Endothelial cell (in vitro differentiated cells): ENCODE measurements at places on chromosomes 4 and X.

GRCh38 chrX:140765043-140765784 lies 55.7 kb downstream of the LINC00632 start:
- peak overlapping the region; percentile 88 for H3K4me3 ChIP-seq
- peaks cover 7% of the 10 kb centered on the region for H3K4me1 ChIP-seq
- H3K27ac ChIP-seq = peak overlapping the region; percentile 67
- DNase-seq = peak; percentile 13
- H3K27me3 ChIP-seq = no peaks in the 10 kb centered on the region

DNA sequence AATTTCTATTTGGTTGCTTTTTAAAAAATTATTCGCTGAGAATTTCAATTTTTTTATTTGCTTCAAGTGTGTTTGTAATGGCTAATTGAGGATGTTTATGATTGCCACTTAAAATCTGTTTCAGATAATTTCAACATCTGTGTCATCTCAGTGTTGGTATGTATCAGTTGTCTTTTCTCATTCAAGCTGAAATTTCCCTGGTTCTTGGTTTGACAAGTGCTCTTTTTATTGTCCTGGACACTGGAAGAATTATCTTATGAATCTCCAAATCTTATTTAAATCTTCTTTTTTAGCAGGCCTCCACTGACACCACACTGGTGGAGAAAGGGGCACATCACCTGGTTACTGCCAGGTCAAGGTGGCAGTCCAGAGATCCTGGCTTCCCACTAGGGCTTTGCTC lies 21.5 kb downstream of the CHST7 start:
- H3K27ac ChIP-seq = peak overlapping the region; percentile 24
- no peaks in the 10 kb centered on the region for H3K36me3 ChIP-seq
- DNase-seq = no peak
- no peaks in the 10 kb centered on the region for H3K27me3 ChIP-seq

- no peaks in the 10 kb centered on the region for H3K36me3 ChIP-seq
- H3K4me3 ChIP-seq = no peak overlapping the region
- peaks cover 31% of the 10 kb centered on the region for H3K4me1 ChIP-seq
- no peak overlapping the region for H3K27ac ChIP-seq
- no peak for DNase-seq
- peaks cover 1% of the 10 kb centered on the region for H3K27me3 ChIP-seq
Observed at GRCh38 chr4:158819942-158820786, 51.3 kb downstream of the FNIP2 start.

GRCh38 chr4:9931146-9931545 lies 90.2 kb downstream of the SLC2A9 start:
- H3K4me1 ChIP-seq = no peaks in the 10 kb centered on the region
- H3K27ac ChIP-seq = no peak overlapping the region
- H3K4me3 ChIP-seq = no peak overlapping the region
- no peak for DNase-seq
- no peaks in the 10 kb centered on the region for H3K27me3 ChIP-seq
- no peaks in the 10 kb centered on the region for H3K36me3 ChIP-seq

- no peak overlapping the region for H3K27ac ChIP-seq
- H3K27me3 ChIP-seq = no peaks in the 10 kb centered on the region
- H3K36me3 ChIP-seq = no peaks in the 10 kb centered on the region
- peaks cover 6% of the 10 kb centered on the region for H3K4me1 ChIP-seq
Observed at GRCh38 chr4:57494821-57495220, 384.6 kb upstream of the IGFBP7 start.

- H3K36me3 ChIP-seq = peaks cover 5% of the 10 kb centered on the region
- H3K27me3 ChIP-seq = peaks cover 3% of the 10 kb centered on the region
- no peak overlapping the region for H3K4me3 ChIP-seq
- peak overlapping the region; percentile 88 for H3K27ac ChIP-seq
Observed at GRCh38 chr4:101102114-101102742, 245.1 kb downstream of the PPP3CA start.

GRCh38 chrX:115936008-115936407 lies 234.5 kb upstream of the AGTR2 start:
- no peaks in the 10 kb centered on the region for H3K36me3 ChIP-seq
- H3K27ac ChIP-seq = no peak overlapping the region
- no peak overlapping the region for H3K4me3 ChIP-seq
- H3K4me1 ChIP-seq = no peaks in the 10 kb centered on the region
- no peaks in the 10 kb centered on the region for H3K27me3 ChIP-seq

- H3K27ac ChIP-seq = no peak overlapping the region
- peaks cover 3% of the 10 kb centered on the region for H3K36me3 ChIP-seq
- H3K4me3 ChIP-seq = no peak overlapping the region
- no peak for DNase-seq
Observed at GRCh38 chrX:9221781-9222180, 187.9 kb upstream of the FAM9B start.

DNA sequence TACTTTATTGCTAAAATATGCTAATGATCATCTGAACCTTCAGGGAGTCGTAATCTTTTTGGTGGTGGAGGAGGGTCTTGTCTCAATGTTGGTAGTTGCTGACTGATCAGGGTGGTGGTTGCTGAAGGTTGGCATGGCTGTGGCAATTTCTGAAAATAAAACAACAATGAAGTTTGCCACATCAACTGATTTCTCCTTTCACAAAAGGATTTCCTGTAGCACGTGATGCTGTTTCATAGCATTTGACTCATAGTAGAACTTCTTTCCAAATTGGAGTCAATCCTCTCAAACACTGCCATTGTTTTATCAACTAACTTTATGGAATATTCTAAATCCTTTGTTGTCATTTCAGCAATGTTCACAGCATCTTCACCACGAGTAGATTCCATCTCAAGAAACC lies 19.3 kb downstream of the DDIT4L start:
- no peak for DNase-seq
- no peaks in the 10 kb centered on the region for H3K36me3 ChIP-seq
- H3K4me1 ChIP-seq = peaks cover 3% of the 10 kb centered on the region
- no peak overlapping the region for H3K27ac ChIP-seq

- no peaks in the 10 kb centered on the region for H3K27me3 ChIP-seq
- H3K36me3 ChIP-seq = no peaks in the 10 kb centered on the region
- H3K4me1 ChIP-seq = peaks cover 19% of the 10 kb centered on the region
- H3K4me3 ChIP-seq = no peak overlapping the region
- no peak overlapping the region for H3K27ac ChIP-seq
- DNase-seq = no peak
Observed at GRCh38 chrX:96682516-96682915, 2.1 kb upstream of the DIAPH2 start.

GRCh38 chr4:183821076-183821853 lies 83.8 kb upstream of the STOX2 start:
- H3K27ac ChIP-seq = no peak overlapping the region
- H3K27me3 ChIP-seq = peaks cover 7% of the 10 kb centered on the region
- H3K4me3 ChIP-seq = no peak overlapping the region
- H3K36me3 ChIP-seq = no peaks in the 10 kb centered on the region
- DNase-seq = no peak
- no peaks in the 10 kb centered on the region for H3K4me1 ChIP-seq

DNA sequence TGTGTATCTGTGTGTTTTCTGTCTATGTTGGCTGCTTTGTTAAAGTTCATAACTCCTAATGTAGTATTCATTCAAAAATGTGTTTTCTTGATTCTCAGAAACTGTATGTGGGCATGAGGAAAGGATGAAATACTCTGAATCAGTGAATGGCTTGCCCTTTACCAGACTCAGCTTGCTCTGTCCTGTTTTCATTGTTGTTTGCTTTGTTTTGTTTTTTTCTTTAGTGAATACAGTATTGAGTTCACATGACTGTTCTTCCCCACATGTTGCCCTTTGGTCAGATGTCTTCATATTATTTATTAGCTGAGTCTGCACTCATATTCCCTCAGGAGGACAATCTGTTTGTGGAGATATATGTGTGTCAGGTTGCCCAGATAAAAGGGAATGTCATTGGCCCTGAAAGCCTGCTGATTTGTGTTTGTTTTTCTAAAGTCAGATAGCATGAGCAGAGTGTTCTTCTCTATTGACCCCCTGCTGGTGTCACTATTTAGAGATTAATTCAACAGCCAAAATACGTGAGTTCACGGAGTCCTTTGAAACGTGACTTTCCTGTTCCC lies 1184.4 kb downstream of the RPA4 start:
- H3K36me3 ChIP-seq = no peaks in the 10 kb centered on the region
- H3K27ac ChIP-seq = no peak overlapping the region
- no peaks in the 10 kb centered on the region for H3K27me3 ChIP-seq
- no peak overlapping the region for H3K4me3 ChIP-seq
- H3K4me1 ChIP-seq = peaks cover 6% of the 10 kb centered on the region

DNA sequence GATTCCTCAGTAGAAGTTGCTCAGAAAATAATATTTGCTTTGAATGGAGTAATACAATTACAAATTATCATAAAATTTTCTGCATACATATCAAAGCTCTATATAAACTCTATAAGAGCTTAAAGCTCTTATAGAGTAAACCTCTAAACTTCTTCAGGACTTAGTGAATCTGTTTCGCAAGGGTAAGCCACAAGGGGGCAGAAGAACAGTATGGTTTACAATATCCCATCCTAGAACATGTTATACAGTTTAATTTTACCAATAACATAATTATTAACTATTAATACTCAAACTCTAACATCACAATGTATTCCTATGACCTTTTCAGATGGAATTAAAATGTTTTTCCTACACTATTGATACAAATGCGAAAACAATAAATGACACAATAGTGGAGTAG lies 33.8 kb upstream of the SPANXN1 start:
- no peak overlapping the region for H3K4me3 ChIP-seq
- DNase-seq = no peak
- no peaks in the 10 kb centered on the region for H3K4me1 ChIP-seq
- no peaks in the 10 kb centered on the region for H3K36me3 ChIP-seq
- H3K27me3 ChIP-seq = peaks cover 2% of the 10 kb centered on the region
- no peak overlapping the region for H3K27ac ChIP-seq

DNA sequence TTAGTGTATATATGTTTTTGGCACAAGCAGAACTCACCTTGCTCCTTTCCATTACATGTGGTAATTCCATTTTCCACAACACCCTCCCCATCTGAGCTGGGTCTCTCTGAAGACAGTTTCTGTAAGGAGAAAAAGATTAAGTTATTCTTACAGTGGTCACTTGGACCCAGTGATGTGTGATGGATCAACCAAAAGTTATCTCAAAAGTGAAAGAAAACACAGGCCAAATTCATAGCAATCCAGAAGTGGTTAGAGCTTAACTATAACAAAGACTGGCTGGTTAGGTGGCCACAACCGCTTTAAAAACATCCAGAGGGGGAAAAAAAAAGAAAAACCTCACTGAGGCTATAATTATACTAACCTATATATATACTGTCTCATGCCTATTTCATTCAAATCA lies 123.7 kb downstream of the AFAP1 start:
- no peak overlapping the region for H3K27ac ChIP-seq
- DNase-seq = no peak
- H3K27me3 ChIP-seq = peaks cover 4% of the 10 kb centered on the region
- no peak overlapping the region for H3K4me3 ChIP-seq
- H3K4me1 ChIP-seq = peaks cover 6% of the 10 kb centered on the region

GRCh38 chr4:99817309-99817890 lies 773 bp downstream of the DAPP1 start:
- no peaks in the 10 kb centered on the region for H3K36me3 ChIP-seq
- no peak overlapping the region for H3K27ac ChIP-seq

DNA sequence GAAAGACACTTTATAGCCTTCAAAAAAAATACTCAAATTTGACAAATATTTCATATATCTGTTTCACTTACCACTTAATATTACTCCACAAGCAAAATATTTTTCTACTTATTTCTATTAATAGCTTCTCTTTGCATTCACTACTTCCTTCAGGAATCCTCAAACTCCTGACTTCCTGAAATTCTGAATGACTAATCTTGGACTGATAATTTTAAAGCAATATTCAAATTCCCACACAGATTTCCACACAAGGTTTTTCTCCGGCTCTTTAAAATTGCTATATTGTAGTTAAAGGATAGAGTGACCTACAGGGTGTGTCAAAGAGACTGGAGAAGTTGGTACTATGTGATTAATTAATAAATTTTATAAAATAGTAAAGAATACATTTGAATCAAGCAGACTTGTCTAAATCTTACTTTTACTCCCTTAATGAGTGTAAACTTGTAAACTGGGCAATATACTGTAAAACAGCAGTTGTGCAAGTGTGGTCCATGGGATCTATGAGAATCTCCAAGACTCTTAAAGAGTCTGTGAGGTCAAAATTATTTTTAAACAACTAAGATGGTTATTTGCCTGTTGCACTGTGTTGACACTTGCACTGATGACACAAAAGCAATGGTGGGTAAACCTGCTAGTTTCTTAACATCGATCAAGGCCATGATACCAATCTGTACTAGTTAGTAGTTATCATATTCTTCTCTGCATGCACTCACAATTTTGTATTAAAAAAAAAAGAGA lies 44.5 kb downstream of the ANKRD17 start:
- H3K4me1 ChIP-seq = peaks cover 6% of the 10 kb centered on the region
- no peaks in the 10 kb centered on the region for H3K36me3 ChIP-seq
- H3K27ac ChIP-seq = no peak overlapping the region
- H3K27me3 ChIP-seq = no peaks in the 10 kb centered on the region

DNA sequence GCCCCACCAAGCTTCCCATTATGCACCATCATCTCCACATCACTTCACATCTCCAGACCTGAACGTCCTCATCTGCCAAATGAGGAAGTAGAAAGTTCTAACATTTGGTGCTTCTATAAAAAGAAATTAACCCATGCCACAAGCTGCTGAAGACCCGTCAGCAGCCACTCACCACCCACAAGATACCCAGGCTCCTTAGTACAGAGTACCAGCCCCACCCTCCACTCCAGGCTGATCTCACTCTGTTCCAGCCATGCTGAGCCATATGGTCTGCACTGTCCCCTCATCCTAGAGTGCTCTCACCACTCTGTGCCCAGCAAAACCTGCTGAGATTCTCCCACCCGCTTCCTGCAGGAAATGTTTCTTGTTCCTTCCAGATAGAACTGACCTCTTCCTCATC lies 240.8 kb upstream of the PPARGC1A start:
- H3K4me3 ChIP-seq = no peak overlapping the region
- H3K4me1 ChIP-seq = peaks cover 9% of the 10 kb centered on the region
- no peak overlapping the region for H3K27ac ChIP-seq
- no peaks in the 10 kb centered on the region for H3K36me3 ChIP-seq
- H3K27me3 ChIP-seq = no peaks in the 10 kb centered on the region

- no peak overlapping the region for H3K4me3 ChIP-seq
- DNase-seq = no peak
- no peak overlapping the region for H3K27ac ChIP-seq
- H3K36me3 ChIP-seq = no peaks in the 10 kb centered on the region
- no peaks in the 10 kb centered on the region for H3K27me3 ChIP-seq
Observed at GRCh38 chr4:168664242-168664891, 167.5 kb downstream of the PALLD start.

GRCh38 chr4:141425124-141425523 lies 204.4 kb downstream of the ZNF330 start:
- no peaks in the 10 kb centered on the region for H3K4me1 ChIP-seq
- H3K36me3 ChIP-seq = no peaks in the 10 kb centered on the region
- no peaks in the 10 kb centered on the region for H3K27me3 ChIP-seq
- no peak overlapping the region for H3K4me3 ChIP-seq
- DNase-seq = no peak

- H3K27me3 ChIP-seq = peaks cover 19% of the 10 kb centered on the region
- peaks cover 32% of the 10 kb centered on the region for H3K36me3 ChIP-seq
- H3K4me1 ChIP-seq = peaks cover 32% of the 10 kb centered on the region
- peak overlapping the region; percentile 94 for H3K4me3 ChIP-seq
- no peak for DNase-seq
- peak overlapping the region; percentile 87 for H3K27ac ChIP-seq
Observed at GRCh38 chrX:47216393-47216925, 2.0 kb upstream of the CDK16 start.
